IPS DF 6.9 (cell line): ENCODE measurements at places on chromosomes 16 and 17.
A peak's percentile ranks its signal among the peaks of the same experiment; 100 is the strongest.

DNA sequence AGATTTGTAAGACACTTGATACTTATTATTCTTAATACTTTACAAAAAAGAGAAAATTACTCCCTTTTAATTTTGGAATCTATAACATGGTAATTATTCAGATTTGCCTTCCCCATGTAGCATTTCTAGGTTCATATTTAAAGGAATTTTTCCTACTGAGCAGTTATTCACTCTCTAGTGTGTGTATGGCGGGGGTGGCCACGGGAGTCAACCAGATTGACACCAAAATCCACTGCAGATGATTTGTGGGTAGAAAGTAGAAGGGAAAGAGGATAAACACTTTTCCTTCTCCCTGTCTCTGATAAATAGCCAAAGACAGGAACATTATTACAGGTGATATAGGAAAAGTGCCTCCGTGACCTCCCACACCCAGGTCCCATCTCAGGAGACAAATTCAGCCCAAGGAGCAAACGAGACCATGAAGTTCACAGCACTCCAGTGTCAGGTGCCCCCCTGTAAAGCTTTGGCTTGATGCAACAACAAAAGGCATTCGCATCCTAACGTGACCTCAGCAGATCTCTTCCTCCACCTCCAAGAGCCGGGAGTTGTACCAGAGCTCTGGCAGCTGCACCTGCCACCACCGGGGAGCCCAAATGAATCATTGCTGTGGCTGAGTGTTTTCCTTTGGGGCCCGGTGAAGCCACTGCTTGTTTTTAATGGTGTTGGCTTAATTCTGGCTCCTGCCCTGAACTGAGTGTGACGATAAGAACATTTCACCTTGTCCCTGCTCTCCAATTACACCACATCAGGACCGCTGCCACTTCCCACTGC lies 92.7 kb upstream of the NOL11 start:
- DNase-seq = no peak

DNA sequence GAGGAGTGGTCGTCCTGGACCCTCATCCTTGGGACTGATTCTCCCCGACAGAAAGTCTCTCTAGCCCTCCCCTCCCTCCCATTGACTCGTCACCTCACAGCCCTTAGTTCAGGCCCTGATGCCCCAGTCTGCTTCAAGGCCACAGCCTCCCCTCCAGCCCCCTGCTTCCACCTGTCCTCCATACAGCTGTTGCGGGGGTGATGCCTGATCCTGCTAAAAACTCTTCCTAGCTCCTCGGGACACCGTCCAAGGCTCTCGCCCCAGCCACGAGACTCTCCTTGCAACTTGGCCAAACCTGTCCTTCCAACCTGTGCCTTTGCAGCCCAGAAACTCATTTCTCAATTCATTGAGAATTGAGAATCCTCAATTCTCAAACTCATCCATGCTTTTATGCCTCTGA lies 6.8 kb downstream of the STAC2 start:
- DNase-seq = no peak

DNA sequence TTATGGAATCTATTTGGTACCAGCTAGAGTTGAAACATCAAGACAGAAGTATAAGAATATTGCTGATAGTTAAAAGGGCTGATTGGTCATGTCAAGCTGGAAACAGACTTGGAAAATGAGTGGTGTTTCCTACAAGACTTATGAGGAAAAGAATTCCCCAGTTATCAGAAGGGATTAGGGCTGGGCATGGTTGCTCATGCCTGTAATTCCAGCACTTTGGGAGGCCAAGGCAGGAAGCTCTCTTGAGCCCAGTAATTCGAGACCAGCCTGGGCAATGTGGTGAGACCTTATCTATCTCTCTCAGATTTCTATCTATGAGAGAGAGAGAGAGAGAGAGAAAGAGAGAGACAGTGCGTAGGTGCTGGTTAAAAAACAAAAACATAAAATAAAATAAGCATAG lies 139.5 kb upstream of the PMFBP1 start:
- DNase-seq = no peak

GRCh38 chr17:63659850-63660249 lies 37.6 kb downstream of the MAP3K3 start:
- no peak for DNase-seq

GRCh38 chr16:79336437-79337229 lies 263.9 kb downstream of the MAF start:
- DNase-seq = no peak

DNA sequence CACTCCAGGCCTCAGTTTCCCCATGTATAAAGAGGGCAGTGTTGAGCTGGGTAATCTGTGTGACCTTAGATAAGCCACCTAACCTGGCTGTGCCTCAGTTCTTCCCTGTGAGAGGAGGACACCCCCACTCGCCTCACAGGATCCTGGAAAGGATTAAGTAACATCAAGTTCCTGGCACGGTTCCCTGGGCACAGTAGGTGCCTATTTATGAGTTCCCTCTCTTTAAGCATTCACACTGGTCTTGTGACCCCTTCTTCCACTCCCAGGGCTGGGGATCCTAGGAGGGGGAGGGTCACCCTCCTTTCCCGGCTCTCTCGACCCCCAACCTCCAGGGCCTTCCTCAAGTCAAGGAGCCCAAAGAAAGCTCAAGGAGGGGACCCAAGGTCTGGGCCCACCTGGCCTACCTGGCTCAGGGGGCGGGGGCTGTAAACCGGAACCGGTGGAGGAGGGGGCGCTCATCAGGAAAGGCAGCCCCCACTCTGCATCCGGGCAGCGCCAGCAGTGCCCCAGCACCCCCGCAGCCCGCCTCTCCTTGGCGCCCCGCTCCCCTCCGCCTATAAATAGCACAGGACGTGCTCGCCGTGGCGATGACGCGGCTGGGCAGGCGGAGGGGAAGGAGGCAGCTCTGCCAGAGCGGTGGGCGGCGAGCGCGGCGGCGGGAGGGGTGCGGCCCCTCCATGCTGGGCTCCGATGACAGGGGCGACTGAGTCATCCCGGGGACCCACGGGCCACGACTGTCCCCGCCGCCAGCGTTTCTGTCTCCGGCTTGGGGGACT lies 9.4 kb downstream of the RPL19 start:
- DNase-seq = no peak

- DNase-seq = no peak
Measured at GRCh38 chr16:29306943-29307597, 99.4 kb downstream of the NPIPB11 start.

GRCh38 chr17:5555254-5555653 lies 29.1 kb downstream of the NLRP1 start:
- DNase-seq = no peak

DNA sequence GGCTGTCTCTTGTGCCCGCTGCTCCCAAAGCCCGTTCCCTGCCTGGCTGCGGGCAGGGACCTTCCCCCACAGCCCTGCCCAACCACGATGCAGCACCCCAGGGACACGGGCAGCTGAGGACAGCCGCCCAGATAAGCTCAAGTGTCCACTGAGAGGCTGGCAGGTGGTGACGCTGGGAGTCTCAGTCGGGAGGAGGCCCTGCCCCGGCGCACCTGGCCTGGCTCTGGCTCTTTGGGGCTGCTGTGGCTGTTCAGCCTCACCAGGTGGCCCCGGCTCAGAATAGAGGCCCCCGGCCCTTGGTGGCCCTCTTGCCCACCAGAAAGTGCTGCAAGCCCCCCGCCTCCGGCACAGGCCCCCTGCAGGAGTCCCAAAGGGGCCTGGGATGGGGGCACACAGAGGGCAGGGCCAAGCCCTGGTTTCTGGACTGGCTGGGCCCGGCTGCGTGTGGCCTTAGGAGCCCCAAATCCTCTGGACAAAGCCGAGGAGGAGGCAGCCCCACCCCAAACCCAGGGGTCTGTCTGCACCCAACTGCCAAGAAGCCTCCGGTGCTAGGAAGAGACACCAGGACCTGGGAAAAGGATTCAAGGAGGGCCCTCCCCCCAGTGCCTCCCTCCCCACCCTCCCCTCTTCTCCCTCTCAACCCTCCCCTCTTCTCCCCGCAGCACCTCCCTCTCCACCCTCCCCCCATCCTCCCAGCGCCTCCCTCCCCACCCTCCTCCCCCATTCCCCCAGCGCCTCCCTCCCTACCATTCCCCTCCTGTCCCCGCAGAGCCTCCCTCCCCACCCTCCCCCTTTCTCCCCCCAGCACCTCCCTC lies 5.3 kb downstream of the NTHL1 start:
- DNase-seq = no peak

DNA sequence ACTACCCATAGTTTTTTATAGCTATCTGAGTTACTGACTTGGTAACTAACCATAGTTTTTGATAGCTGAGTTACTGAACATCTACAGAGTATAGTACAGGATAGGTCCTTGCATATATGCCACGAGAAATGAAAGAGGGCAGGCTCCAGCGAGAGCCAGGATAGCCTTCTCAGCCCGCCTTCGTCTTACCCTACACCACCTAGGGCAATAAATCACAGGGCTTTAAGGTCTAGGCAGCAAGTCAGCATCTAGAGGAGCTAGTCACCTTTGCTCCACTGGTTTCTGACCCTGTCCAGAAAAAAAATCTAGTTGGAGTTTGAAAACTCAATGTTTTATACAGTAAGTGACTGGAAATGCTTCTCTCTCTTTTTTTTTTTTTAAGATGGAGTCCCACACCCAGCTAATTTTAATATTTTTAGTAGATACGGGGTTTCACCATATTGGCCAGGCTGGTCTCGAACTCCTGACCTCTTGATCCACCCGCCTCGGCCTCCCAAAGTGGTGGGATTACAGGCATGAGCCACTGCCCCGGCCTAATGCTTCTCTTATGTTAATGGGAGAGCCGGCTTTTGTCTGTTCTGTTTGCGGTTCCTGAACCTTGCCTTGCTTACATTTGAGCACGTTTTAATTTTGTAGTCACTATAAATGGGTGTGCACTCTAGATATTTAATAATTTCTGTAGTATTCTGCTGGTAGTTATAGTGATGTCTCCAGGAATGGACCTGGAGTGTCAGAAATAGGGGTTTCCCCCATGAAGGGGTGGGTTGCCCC lies 2.8 kb downstream of the BFAR start:
- DNase-seq = no peak

GRCh38 chr16:85541980-85542900 lies 70.9 kb upstream of the GSE1 start:
- no peak for DNase-seq

DNA sequence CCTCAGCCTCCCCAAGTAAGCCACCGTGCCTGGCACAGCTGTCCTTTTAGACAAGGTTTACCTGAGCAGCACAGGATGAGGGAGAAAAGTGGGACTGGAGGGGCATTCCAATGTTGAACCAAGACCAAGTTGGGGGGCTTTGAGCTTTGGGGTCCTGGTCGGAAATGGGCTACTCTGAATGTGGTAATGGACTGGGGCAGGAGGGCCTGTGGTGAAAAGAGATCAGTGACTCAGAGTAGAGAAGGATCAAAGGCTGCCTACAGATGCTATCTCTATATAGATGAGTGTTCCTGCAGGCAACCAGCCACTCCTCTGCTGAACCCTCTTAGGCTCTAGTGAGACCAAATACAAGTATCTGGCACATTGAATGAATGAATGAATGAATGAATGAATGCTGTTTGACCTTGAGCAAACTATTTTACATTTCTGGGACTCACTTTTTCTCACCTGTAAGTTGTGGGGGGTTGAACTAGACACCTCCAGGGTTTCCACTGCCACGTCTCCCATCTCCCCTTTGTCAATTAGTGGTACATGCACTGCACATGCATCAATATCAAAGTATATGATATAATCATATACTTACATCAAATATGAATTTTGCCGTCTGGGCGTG lies 26.3 kb upstream of the ETV4 start:
- DNase-seq = no peak

DNA sequence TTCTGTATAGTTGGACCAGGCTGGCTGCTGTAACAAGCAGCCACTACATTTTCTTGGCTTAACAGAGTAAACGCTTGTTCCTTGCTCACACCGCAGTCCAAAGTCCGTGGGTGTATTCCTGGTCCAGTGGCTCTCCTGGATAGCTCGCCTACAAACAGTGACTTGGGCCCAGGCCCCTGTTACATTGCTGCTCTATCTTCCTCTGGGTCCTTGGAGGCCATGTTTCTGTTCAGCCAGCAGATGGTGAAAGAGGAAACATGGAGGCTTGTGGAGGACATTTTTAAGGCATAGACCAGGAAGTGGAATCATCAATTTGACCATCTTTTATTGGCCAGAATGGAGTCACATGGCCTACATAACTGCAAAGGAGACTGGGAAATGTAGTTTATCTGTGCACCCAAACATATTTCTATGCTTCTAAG lies 55.1 kb downstream of the ATP2C2 start:
- peak; percentile 4 for DNase-seq

GRCh38 chr17:66614469-66614868 lies 220.4 kb upstream of the CACNG5 start:
- DNase-seq = no peak

DNA sequence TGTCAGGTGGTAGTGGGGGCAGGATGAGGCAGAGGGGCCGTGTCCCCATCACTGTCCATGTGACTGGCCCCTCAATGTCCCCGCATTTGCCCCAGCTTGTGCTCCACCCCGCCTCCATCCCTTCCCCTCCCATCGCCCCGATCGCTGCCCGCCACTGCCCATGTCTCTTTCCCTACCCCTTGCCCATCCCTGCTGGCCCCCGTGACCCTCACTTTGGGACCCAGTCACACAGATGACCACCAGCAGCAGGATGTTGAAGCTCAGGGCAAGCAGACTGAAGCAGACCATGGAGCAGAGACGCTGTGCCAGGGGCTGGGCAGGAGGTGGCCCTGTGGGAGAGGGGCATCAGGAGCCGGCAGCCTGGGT lies 6.1 kb downstream of the ASGR2 start:
- no peak for DNase-seq

- DNase-seq = no peak
Measured at GRCh38 chr17:77481476-77482374, 341.0 kb downstream of the SEC14L1 start.

- DNase-seq = peak; percentile 41
Measured at GRCh38 chr16:81140930-81141780, 45.0 kb upstream of the GCSH start.

DNA sequence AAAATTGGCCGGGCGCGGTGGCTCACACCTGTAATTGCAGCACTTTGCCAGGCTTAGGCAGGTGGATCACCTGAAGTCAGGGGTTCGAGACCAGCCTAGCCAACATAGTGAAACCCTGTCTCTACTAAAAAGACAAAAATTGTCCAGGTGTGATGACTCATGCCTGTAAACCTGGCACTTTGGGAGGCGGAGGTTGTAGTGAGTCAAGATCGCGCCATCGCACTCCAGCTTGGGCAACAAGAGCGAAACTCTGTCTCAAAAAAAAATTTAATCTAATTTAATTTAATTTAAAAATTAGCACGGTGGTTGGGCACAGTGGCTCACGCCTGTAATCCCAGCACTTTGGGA lies 1.6 kb upstream of the HBQ1 start:
- DNase-seq = no peak

- DNase-seq = no peak
Measured at GRCh38 chr16:86826941-86827340, 248.6 kb downstream of the FOXL1 start.

GRCh38 chr17:14125518-14126137 lies 56.3 kb downstream of the COX10 start:
- no peak for DNase-seq
